ENCODE measurements at places on chromosomes 4 and X.
A peak's percentile ranks its signal among the peaks of the same experiment; 100 is the strongest.

- DNase-seq: no peak
Measured at GRCh38 chr4:7987148-7987989, 47.7 kb upstream of the AFAP1 start.

GRCh38 chr4:158875026-158875425, 106.2 kb downstream of the FNIP2 start:
- no peak for DNase-seq

GRCh38 chr4:38621028-38621684, 42.8 kb upstream of the KLF3 start:
- DNase-seq: no peak

DNA sequence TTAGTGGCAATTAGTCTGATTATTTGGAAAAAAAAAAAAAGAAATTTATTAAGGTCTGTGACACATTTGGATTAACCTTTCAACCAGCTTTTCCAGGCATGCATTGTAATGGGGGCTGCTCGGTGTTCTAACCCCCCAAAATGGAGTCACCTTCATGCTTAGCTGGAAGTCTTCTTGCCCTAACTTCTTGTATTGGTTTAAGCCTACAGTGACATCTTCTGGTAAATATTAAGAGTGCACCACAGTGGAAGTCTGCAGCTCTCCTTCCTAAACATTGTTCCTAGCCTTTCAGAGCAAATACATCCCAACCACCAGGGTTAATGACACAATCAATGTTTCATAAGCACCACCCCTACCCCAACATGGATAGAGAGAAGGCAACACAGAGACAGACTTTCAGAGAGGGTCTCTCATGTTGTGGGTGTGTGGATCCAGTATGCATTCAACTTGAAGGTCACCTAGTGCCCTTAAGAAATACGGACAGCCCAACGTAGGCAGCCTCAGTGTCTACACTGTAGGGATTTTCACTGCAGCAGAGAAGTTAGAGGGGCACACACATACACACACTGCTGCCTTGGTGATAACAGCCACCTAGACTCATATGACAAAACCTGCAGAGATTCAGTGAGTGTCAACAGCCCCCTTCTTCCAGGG, 142.9 kb upstream of the MBNL3 start:
- peak; percentile 13 for DNase-seq

GRCh38 chrX:141673946-141674345, 24.6 kb downstream of the SPANXD start:
- no peak for DNase-seq

GRCh38 chr4:182225257-182225852, 17.8 kb upstream of the TENM3 start:
- no peak for DNase-seq

DNA sequence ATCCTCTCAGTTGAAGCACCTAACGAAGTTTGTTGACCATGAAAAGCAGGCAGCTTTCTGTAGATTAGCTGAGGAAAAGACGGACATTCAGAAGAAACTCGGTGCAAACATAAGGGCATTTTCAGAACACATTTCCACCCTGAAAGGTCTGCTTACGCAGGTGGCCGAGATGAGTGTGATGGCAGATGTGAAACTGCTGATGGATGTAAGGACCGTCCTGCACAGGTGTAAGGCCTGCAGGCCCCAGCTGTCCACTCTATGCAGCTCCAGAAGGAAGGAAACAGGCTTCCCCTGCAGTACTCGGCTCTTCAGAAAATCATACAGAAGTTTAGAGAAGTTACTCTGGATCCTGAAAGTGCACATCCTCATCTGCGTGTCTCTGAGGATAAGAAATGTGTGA, 20.8 kb upstream of the TRIM60 start:
- no peak for DNase-seq

DNA sequence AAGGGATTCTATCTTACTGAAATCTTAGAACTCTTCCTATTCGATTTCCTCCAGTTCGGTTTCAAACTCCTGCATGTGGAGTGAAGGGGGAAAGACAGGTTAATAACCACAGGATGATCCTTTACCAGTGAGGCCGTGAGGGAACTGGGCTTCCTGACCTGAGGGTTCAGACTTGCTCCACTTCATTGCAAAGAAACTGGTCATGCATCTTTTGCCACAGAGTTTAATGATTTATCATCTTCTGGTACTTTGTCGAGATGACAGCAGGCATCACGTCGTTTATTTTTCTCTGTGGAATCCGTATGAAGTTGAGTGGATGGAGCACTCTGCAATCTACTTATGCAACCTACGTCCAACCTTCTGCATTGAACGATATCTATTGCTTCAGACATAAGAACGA, 145.9 kb upstream of the NLGN4X start:
- DNase-seq: no peak

- no peak for DNase-seq
Measured at GRCh38 chr4:82886147-82886942, 4.6 kb downstream of the SEC31A start.

DNA sequence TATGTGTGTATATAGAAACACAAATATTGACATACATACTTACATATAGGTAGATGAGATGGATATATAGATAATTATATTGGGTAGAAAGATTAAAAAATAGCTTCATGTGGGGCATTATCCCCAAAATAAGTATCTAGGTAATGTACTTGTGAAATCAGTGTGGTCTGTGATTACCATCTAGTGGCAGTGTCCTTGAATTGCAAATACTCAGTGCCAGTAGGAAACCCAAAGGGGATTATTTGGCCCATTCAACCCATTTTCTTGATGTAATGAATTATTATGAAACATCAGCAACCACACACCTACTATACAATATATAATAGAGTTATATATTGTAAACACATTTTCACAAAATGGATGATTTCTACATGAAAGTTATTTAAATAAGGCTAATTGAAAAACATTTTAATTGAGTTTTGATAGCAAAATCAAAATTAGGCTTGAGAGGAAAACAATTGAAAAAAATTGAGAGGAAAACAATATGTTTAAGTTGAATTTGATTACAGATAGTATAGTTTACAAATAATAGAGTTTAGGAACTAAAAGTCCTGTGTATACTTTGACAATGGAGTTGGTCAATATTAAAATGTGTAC, 389.4 kb downstream of the GALNTL6 start:
- DNase-seq: no peak

DNA sequence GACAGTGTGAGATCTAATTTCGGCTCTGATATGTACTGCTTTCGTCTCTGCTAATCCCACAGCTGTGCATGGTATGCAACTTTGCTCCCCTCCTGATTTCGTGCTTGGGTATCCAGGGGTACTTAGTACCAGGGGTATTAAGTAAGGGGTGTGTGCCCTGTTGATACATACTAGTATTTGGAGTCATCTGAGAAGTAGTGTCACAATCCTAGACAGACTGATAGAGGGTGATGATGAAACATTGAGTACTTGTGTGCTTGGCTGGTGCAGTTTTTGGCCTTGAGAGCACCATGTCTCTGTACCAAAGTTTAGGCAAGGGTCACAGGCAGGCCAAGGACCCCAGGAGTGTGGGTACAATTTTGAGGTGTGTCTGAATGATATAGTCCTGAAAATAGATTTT, 10.9 kb downstream of the GPAT3 start:
- no peak for DNase-seq

DNA sequence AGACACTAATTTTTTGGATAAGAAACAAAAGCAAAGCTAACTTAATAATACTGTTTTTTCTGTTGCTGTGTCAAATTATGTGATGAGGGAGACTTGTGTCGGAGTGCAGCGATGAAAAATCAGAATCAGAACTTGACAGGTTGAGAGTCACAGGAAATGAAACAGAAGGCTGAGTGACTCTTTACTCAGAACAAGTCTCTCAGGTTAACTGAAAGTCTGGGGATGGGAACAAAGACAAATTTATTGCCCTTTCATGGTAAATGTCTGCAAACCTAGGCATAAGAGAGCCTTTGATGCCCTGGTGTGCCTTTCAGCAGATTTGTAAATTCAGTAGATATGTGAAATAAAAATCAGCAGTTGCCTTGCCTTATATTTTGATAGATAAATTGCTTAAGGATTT, 96.0 kb downstream of the ADGRL3 start:
- no peak for DNase-seq

- DNase-seq: no peak
Measured at GRCh38 chr4:39754309-39754708, 56.4 kb downstream of the UBE2K start.

DNA sequence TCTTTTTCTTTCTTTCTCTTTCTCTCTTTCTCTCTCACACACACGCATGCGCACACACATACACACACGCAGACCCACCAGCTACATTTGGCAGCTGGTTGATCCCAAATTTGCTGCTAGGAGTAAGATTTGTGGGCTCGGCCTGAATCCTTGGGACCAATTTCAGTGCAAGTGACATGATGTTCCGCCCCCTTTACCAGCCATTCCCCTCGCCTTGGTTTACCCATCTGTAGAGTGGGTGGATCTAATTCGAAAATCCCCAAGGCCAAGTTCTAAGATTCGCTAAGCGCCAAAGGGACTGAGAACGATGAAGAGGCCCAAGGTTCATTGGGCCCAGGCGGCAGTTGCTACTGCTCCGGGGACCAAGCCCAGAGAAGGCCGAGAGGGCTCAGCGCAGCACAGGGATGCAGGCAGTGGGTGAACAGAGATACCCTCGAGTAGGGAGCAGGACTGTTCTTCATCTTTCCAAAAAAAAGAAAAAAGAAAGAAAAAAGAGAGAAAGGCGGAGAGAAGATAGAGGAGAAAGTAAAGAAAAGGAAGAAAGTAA, 5.8 kb downstream of the NKX3-2 start:
- no peak for DNase-seq

GRCh38 chr4:1797861-1798579, 4.9 kb downstream of the FGFR3 start:
- DNase-seq: no peak

DNA sequence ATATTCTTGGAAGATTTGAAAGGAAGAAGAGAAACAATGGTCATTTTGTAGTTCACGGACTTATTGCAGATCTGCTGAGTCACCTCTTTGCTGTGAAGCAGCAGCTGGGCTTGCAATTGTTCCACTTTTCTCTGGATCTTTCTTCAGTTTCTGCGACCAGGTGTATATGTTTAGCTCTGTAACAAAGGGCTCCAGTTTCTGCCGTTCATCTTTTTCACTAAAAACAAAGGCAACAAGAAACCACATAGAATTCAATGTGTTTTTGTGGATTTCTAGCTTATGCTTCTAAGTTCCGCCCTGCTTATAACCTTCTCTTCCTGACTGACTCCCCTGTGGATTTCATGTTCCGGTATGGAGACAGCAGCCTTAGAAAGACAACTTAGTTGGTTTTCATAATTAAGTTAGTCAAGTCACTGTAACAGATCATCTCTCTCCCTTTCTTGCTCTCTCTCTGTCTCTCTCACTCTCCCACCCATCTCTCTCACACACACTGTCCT, 121.6 kb upstream of the EPHA5 start:
- no peak for DNase-seq

DNA sequence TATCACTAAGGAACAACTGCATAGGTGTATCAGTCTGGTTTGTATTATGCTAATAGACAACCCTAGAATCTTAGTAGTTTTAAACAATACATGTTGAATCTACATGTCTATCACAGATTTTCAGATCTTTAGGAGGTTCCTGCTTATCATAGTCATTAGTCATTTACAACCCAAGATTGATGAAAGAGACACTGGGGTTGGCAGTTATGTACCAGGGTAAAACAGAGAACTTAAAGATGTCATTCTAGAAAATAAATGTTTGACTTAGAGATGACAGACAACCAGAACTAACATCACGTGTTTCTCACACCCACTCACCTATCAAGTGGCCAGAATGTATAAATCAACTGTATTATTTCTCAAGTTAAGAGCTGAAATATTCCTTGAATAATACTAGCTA, 181.9 kb downstream of the PABPC4L start:
- DNase-seq: no peak

- no peak for DNase-seq
Measured at GRCh38 chrX:12013211-12013618, 125.1 kb upstream of the FRMPD4 start.

- DNase-seq: no peak
Measured at GRCh38 chr4:68594678-68595077, 18.6 kb upstream of the UGT2B17 start.

GRCh38 chrX:119150163-119151050, 22.8 kb upstream of the KIAA1210 start:
- DNase-seq: no peak

DNA sequence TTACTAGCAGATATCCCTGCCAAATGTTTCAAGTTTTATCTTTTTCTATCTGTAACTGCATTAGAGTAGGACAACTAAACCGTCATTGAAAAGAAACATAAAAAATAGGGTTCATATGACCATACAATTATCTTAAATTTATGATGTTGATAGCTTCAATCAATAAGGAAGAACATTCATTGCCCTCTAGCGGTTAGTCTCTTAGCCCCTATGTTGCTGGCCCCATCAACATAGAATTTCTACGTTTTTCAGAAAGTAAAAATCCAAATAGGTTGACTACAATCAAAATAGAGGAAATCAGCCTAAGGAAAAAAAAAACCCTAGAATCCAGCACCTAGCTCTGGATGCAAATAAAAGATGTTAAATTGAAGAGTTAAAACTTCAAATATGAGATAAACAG, 225.1 kb upstream of the ITM2A start:
- no peak for DNase-seq

GRCh38 chr4:112147697-112148096, 2.4 kb downstream of the FAM241A start:
- DNase-seq: no peak

- no peak for DNase-seq
Measured at GRCh38 chrX:38225093-38225492, 4.4 kb upstream of the SRPX start.

DNA sequence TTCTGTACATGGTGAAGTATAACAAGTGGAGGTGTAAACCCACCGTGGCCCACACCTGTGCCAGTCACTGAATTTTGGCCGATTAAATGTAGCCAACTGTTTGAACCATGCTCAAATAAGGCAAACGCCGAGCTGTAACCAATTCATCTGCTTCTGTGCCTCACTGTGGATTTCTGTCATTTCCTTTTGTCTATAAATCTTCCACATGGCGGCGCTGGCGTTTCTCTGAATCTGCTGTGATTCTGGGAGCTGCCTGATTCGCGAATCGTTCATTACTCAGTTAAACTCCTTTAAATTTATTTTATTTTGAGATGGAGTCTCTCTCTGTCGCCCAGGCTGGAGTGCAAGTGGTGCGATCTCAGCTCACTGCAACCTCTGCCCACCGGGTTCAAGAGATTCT, 19.2 kb downstream of the SUPT20HL2 start:
- DNase-seq: no peak

GRCh38 chr4:152309418-152309817, 226.5 kb downstream of the FBXW7 start:
- no peak for DNase-seq

- no peak for DNase-seq
Measured at GRCh38 chr4:102007959-102008425, 217.5 kb downstream of the BANK1 start.

GRCh38 chr4:84574069-84574720, 8.7 kb upstream of the CDS1 start:
- DNase-seq: no peak

- no peak for DNase-seq
Measured at GRCh38 chr4:173556398-173557131, 26.5 kb upstream of the HAND2 start.

DNA sequence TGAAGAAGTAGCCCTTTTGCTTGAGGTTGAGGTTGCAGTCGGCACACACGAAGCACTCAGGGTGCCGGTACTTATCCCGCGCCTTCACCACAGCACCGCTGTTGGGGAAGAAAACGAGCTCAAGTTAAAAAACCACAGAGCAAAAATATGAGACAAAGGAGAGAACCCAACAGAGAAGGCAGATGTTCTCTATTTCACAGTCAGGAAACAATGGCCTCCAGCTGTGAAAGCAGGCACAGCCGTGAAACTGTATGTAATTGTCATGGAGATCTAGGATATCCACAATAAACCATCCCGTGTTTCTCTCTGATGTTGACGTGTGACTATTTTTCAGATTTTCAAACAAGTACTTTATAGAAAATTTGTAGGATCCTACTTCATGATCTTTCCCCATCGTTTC, 30.9 kb upstream of the CCDC110 start:
- DNase-seq: no peak

Measured in smooth muscle cell of the brain vasculature (primary cell).